ENCODE measurements at places on chromosomes 3 and 15.

DNA sequence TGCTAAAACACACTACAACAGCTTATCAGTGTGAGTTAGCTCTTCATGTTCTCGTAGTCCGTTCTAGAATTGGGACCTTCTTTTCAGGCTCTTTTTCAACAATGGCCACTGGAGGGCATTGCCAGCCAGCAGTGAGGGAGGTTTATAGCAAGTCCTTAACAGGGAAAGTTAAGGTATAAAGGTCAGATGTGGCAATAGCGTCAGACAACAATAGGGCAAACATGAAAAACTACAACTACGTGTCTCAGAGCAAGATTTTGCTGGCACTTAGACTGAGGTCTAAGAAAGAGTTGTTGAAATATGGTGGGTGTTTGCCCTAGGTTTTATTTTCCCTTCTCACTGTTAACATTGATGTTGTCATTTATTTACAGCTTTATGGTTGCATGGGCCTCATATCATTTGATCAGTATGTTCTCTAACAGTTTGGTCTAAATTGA, 161.4 kb downstream of the GMNC start:
- DNase-seq, result no peak

DNA sequence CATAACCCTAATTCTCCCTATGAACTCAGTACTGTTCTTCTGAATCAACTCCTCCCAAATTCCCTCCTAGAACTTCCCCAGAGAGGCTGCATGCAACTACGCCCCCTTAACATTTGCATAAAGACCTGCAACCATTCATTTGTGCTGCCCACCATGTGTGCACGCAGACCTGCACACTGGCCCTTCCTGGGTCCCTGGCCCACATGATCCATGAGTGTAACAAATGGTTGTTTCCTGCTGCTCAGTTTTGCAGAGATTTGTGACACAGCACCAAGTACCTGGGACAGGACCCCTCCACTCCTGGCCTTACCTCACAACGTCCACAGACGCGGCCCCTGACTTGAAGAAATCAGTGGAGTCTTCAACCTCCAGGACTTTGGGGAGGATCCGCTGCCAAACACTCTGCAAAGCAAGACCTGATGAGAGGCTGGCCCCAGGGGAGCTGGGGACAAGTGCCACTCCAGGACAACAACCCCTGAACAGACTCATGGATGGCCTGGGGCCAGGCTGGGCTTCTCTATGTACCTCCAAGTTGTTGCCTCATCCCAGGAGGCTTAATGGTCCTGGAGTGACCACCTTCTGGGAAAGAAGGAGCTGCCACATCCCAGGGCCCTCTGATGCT, 33.8 kb downstream of the ALDH1L1 start:
- DNase-seq, result no peak

- no peak for DNase-seq
These were observed 51.5 kb upstream of the NANOGP8 start for GRCh38 chr15:35136321-35137189.

- DNase-seq, result no peak
These were observed 5.8 kb upstream of the OXTR start for GRCh38 chr3:8775181-8775580.

DNA sequence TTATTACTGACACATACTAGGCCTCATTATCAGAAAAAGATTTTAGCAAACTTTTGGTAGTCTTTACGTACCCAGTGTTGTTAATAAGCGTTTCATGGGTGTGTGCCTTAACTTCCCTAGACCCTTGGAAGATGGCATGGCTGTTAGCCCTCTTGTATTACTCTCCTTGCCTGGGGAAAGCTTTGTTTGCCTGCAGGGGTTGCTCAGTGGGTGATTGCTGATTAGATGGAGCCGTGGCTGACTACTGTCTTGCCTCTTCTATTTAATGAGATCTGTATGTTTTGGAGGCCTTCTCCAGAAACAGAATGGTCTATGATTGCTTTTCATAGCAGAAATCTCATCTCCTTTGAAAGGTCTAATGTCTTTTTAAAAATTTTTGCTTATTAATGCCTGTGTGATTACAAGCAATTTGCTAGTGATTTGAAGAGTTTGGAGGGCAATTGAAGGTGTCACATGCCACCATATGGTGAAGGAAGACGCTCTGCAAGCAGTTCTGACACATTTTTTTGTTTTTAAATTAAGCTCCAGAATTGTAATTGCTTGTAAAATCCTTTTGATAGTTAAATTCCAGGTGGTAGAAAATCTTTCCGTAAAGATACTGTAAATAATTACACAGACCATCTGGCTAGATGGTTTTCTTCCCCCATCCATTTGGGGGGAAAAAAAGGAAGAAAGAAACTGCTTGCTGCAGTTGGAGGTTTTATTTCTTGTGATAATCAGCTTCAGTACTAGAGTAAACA, 11.4 kb upstream of the C3orf20 start:
- DNase-seq, result no peak

DNA sequence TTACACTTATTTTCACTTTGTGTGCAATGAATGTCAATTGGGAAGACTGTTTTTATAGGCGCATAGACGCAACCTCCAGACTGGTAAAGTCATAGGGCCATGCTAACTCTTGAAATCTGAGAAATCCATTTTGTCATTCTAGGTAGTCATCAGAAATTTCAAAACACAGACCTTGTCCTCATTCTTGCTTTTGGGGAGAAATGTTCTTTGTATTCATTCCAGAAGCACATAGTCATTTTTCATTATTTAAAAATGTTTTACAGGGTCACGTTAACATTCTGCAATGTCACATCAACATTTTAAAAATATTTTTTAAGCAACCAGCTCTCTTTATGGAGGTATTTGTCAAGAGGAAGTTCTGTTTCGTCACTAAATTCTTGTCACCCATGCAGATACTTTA, 898.4 kb downstream of the PDCD6IP start:
- DNase-seq, result no peak

DNA sequence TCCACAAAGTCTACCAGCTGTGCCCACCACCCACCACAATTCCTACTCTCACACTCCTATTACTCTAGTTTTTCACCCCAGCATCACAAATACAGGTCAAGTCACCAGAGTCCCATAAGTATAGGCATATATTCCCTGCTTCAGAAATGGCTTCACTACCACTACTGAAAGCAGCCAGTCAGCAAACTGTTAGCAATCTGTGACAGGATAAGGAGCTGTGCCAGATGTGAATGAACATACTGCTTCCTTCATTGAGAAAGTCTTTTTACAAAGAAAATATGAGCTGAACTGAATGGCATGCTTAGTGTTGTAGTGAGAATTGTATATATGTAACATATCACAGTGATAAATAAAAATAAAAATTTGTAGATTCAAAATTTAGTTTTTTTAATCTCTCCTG, 76.8 kb downstream of the C3orf85 start:
- DNase-seq, result no peak

DNA sequence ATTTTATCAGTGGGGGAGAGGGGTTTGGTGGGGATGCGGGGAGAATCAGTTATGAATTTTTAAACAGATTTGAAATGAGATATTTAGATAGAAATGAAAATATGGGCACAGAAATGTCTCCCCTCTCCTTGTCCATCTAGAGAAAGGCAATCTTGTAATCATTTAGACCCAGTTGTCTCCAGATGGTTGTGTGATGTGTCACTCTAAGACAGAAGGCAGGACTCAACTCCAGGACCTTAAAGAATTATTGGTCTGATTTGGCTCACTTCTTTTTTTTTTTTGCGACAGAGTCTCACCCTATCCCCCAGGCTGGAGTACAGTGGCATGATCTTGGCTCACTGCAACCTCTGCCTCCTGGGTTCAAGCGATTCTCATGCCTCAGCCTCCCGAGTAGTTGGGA, 77.2 kb downstream of the EOMES start:
- no peak for DNase-seq

DNA sequence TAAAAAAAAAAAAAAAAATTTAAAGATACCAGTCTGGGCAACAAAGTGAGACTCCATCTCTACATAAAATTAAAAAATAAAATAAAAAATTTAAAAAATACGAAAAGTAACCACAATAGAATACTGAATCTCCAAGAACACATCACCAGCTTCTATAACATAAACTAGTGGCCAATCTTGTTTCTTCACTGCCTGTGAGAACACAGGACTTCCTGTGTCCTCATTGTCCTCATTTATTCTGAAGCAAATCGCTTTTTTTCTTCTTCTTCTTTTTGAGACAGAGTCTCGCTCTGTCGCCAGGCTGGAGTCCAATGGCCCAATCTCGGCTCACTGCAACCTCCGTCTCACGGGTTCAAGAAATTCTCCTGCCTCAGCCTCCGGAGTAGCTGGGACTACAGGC, 28.6 kb upstream of the RAB7A start:
- DNase-seq, result no peak

DNA sequence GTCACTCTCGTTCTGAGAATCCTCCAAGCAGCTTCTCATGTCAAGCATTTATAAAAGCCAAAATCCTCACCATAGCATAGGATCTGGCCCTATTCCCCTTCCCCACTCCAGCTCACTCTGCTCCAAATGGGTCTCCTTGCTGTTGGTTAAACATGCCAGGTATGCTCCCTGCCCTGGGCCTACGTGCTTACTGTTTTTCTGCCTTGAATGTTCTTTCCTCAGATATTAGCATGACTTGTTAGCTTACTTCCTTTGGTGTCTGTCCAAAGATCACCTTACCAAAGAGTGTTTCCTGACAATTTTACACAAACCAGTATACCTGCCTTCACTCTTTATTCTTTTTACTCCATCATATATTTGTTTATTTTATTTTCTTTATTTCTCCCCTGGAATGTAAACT, 33.1 kb upstream of the MYO5C start:
- no peak for DNase-seq

All from stimulated activated CD8-positive, alpha-beta memory T cell treated with anti-CD3 and anti-CD28 coated beads, Interleukin-4, amount 100 ng/mL, for 24 hours (primary cell).